Stimulated activated CD8-positive, alpha-beta memory T cell treated with anti-CD3 and anti-CD28 coated beads, Interleukin-2, amount 100 ng/mL, for 1 hour (primary cell): ENCODE measurements at places on chromosomes 4 and X.

DNA sequence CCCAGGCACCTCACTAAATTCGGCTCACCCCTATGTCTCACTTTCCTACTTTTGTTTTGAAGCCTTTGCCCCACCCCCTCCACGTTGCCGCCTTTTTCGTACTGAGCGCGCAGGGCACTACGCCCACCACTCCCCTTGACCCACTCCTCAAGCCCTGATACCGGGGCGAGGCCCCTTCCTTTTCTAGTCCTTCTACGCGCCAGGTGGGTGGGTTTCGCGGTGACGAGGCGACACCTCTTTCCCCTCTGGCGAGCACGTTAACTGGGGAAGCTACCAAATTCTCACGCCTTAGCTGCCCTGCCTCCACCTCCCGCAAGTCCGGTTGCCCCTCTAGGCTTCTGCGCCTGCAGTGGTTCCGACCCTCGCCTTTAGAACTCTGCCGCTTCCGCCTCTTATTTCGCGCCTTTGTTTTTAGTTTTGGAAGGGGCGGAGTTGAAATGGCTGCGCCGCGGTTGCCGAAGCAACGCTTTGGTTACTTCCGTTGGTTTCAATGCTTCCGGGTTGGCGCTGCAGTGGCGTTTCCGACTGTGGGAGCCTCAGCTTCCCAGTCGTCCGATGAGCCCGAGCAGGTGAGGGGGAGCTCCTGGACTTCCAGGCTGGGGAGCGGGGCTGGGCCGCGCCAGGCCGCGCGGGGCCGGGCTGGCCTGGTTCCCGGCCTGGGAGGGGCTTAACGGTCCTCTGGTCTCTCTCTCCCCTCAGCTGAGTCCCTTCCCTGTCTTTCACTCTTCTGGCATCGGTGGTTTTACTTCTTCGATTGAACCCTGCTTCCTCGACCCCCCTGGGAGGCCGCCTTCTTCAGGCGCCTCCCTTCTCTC is at the start of gene SLC25A14:
Gene SLC25A14, plus strand, starts transcription at position 512 of the 815 bp plus-strand sequence. CDS start 360 bp downstream, outside the sequence.
- DNase-seq = peak; percentile 38

DNA sequence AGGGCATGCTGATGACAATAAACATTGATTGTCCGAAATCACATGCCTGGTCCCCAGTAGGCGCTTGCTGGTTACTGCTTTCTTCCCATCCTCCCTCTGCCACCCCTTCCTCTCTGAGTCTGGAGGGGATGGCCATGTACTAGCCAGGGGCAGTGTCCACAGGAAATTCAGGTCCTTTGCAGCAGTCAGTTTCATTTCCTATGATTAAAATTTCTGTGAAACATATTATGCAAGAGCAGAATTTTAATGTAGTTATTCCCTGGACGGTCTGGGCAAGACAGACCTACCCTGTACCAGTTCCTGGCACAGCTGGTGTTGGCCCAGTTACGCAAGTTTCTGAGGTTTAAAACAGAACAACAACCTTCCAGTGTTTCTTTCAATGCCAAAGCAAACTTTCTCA is 28.2 kb upstream of the TLR2 start:
- DNase-seq = no peak

DNA sequence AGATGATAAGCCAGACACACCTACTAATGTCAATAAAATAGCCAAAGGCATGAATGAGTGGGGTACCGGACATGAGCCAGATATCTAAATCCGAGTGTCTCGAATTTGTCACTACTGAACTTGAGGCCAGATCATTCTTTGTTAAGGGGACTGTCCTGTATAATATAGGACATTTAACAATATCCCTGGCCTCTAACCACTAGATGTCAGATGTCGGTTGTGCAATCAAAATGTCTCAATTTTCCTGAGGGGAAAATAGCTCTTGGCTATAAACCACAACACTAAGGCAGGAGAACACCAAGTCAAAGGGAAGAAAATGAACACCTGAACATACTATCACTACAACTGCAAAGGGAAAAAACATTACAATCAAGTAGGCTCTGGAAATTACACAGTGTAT is 154.5 kb downstream of the GPM6A start:
- no peak for DNase-seq

- no peak for DNase-seq
These were observed 57.7 kb upstream of the ATXN3L start for GRCh38 chrX:13377550-13377934.

DNA sequence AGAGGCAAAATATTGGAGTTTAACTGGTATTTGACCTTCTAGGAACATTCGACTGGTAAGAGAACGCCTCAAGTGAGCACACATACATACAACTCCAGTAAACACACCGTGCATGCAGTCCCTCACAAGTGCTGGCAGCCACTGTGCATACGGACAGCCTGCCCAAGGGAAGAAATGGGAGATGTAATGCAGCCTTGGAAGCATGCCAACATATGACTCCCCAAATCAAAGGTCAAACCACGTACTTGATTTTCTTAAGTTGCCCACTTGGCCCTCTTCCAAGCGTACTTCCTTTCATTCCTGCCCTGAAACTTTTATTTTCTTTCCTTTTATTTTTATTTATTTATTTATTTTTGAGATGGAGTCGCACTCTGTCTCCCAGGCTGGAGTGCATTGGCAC is 206.6 kb downstream of the SPRY1 start:
- no peak for DNase-seq

- DNase-seq = no peak
These were observed 156.2 kb downstream of the GABRB1 start for GRCh38 chr4:47187608-47188007.

- DNase-seq = no peak
These were observed 205.0 kb upstream of the DMD start for GRCh38 chrX:33416273-33416805.
